Mucosa of descending colon (tissue), 3 donors: ENCODE measurements at places on chromosomes 6 and 20.

DNA sequence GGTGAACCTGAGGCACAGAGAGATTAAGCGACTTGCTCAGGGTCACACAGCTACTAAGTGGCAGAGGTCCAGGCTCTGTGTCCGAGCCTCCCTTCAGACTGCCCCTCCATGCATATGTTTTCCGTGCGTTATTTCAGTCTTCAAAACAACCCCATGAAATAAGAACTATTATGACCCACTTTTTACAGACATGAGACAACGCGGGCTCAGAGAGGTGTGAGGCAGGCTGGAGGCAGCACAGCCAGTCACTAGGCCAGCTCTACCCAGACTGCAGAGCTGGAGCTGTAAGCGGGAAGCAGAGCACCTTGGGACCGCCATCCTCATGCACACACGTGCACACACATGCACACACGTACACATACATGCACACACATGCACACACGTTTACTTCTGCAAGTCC, 62.3 kb downstream of the PSMG4 start:
- no peak for DNase-seq

DNA sequence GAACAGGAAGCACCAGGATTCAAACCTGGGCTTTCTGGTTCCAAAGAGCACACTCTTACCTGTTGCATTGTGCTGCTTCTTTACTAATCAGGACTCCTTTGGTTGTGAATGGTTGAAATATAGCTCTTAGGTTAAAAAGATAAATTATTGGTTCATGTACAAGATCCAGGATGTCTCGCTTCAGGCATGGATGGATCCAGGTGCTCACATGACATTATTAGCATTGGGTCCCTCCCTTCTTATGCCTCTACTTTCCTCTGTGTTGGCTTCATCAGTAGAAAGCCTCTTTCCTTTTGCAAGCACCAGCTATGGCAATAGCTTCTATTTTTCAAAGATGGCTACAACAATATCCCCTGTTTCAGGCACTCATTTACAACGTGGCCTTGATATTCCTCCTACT, 217.7 kb upstream of the SULF2 start:
- DNase-seq = no peak

DNA sequence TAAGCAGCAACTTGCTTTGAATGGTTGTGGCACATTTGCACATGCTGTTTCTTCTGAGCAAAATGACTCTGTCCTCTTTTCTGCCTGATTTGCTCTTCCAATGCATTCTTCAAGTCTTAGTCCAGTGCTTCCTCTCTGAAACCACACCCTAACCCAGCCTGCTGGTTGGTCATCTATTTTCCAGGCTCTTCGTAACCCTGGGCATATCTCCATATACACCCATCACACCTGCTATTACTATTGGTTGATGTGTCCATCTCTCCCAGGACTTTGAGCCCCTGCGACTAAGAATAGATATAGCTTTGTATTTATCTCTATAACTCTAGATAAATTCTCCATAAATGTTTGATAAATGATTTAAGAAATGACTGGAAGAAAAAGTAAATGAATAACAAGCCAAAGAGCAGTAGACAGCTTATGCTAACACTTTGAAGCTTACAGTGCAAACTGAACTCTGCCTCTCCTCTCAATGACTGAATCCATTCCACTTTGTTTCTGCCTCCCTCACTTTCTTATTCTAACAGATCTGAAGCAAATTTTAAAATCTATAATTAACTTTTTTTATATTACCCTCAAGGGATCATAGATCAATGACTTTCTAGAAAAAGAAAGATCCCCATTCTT, 59.7 kb upstream of the NT5E start:
- no peak for DNase-seq

GRCh38 chr20:63736893-63737694, 630 bp downstream of the LIME1 start:
- peak; percentile 80 for DNase-seq

DNA sequence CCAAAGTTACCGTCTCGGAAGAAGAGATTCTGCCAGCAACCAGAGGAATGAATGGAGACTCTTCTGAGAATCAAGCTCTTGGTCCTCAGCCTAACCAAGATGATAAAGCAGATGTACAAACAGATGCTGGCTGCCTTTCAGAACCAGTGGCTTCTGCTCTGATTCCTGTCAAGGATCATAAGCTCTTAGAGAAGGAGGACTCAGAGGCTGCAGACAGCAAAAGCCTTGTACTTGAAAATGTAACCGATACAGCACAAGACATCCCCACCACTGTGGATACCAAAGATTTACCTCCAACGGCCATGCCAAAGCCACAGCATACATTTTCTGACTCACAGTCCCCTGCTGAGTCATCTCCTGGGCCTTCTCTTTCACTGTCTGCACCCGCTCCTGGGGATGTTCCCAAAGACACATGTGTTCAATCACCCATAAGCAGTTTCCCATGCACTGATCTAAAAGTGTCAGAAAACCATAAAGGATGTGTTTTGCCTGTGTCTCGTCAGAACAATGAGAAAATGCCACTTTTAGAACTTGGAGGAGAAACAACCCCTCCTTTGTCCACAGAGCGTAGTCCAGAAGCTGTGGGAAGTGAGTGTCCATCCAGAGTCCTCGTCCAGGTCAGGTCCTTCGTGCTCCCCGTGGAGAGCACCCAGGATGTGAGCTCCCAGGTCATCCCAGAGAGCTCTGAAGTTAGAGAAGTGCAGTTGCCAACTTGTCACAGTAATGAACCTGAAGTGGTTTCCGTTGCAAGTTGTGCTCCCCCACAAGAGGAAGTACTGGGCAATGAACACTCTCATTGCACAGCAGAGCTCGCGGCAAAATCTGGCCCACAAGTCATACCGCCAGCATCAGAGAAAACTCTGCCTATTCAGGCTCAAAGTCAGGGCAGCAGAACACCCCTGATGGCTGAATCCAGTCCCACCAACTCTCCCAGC, 109.6 kb downstream of the RTN4IP1 start:
- DNase-seq = peak; percentile 78

DNA sequence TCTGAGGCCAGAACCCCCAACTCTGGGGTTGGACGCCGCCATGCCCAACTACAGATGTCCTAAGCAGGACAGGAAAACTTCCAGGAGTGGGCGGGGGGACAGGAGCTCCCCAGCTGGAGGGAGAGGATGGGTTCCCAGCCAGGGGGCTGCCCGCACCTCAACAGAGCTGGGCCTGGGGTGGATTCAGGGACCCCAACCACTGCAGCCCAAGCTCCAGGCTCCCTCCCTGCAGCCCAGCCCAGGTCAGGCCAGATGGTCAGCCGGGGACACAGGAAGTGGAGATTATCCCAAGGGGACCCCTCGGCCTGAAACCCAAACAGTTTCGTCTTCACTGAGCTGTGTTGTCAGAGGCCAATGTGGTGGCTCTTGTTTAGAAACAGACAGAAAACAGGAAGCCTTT, 9.4 kb downstream of the LAMA5 start:
- no peak for DNase-seq

- DNase-seq = no peak
These were observed 3.8 kb downstream of the RIPOR2 start for GRCh38 chr6:24931718-24932691.

DNA sequence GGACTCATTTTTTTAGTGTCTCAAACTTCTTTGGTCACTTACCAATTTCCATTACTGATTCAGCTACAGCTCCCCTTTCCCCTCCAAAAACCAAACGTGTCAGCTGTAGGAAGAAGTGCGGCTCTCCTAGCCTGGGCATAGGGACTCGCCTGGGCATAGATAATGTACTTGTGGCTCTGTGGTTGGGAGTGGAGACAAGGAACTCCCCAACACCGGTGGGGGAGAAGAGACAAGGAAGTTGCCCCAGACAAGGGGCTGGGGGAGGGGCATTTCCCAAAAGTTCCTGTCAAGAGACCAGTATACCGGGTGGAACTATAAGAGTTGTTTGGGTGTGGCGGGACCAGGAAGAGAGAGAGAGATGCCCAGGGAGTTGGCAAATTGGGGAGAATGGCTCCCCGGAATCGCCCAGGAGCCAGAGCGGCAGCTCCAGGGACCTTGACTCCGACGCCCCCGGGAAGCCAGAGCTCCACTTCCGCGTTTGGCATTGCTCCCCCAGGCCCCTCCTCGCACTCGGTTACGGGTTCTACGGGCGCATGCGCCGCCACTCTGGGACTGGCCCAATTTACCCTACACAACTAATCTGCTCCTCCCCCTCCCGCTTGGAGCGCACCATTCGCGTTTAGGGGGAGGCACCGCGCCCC, 871 bp upstream of the ZFAND3 start:
- peak; percentile 99 for DNase-seq

- no peak for DNase-seq
These were observed 6.6 kb upstream of the EEF1E1 start for GRCh38 chr6:8108759-8109539.

GRCh38 chr20:25061821-25062530, 4.0 kb upstream of the ACSS1 start:
- DNase-seq = no peak

- DNase-seq = no peak
These were observed 33.3 kb downstream of the GABRR2 start for GRCh38 chr6:89281779-89282246.

- DNase-seq = no peak
These were observed 26.0 kb upstream of the CCND3 start for GRCh38 chr6:41967312-41968287.

DNA sequence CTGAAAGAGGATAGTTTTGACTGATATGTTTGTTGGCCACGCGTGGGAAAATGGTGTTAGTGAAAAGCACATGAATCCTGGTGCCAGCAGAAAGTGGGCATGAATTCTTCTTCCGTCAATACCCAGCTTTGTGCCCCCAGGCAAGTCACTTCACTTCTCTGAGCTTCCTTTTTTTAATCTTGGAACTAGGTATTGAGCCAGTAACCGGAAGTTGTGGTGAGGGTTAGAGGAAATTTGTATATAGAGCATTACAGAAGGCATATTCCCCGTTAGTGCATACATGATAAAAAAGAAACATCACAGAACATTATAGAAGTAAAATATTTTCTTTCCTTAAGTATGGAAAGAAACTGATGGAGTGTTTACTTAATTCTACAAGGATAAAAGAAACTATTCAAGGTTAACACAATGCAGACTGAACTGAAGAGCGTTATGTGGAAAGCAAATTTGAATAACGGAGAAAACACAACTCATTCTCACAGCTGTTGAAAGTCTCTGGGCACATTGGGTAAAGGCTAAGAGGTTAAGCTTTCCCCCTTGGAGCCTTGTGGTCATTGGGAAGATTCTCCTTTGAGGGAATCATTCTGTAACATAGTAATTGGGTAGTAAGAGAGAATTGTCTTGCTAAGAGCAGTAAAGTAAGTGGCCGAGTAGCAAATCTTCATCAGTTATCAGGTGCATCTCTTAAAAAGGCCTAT, 223.1 kb downstream of the BCAS1 start:
- DNase-seq = no peak

DNA sequence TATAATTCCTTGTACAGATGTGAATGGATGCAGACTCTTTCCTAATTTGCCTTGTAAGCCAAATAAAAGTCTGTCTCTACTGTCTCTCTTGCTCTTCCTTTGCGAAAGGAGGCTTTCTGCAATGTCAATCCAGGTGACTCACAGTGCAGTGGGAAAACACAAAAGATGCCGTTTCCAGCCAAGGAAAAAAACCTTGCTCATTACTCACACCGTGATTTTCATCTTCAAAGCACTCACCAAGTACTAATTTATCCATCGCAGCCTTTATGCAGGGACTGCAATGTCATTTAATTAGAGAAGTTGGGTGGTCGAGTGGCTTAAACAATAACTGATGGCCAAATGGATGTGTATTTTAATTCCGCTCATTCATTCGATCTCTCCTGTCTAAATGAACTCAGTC, 23.8 kb downstream of the SAYSD1 start:
- DNase-seq = no peak

GRCh38 chr6:104509355-104509754, 350.4 kb downstream of the HACE1 start:
- DNase-seq = no peak

GRCh38 chr20:46740214-46740609, 30.8 kb downstream of the SLC2A10 start:
- DNase-seq = no peak

DNA sequence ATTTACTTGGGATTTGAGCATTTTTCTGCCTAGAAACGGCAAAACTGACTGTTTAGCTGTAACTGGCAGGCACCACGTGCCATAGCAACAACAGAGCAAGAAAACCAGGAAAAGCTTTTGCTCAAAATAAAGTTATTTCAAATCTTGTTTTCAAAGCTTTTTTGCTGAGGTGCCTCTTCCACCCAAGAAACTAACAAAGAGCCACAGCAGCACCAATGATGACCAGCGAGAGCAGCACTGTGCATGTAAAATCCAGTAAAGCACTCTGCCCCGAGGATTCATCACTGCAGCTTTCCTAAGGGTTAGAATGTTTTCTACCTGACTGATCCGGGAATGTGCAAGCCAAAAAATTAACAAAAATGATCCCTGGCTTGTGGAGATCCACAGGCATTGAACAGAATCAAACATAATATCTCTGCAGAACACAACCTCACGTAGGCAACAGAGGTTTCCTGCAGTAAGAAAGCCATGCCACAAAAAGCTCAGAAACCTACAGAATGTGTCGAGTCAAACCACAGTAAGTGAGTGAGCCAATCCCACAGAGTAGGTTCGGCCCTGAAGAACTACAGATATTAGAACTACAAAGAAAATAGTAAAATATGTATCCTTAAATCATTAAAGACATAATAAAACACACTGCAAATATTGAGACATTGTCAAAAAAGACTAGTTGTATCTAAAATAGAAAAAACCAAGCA, 7.4 kb upstream of the ULBP3 start:
- no peak for DNase-seq

GRCh38 chr20:45918182-45918737, 6.3 kb upstream of the PLTP start:
- no peak for DNase-seq

GRCh38 chr6:130000526-130001421, 17.6 kb upstream of the L3MBTL3 start:
- no peak for DNase-seq

DNA sequence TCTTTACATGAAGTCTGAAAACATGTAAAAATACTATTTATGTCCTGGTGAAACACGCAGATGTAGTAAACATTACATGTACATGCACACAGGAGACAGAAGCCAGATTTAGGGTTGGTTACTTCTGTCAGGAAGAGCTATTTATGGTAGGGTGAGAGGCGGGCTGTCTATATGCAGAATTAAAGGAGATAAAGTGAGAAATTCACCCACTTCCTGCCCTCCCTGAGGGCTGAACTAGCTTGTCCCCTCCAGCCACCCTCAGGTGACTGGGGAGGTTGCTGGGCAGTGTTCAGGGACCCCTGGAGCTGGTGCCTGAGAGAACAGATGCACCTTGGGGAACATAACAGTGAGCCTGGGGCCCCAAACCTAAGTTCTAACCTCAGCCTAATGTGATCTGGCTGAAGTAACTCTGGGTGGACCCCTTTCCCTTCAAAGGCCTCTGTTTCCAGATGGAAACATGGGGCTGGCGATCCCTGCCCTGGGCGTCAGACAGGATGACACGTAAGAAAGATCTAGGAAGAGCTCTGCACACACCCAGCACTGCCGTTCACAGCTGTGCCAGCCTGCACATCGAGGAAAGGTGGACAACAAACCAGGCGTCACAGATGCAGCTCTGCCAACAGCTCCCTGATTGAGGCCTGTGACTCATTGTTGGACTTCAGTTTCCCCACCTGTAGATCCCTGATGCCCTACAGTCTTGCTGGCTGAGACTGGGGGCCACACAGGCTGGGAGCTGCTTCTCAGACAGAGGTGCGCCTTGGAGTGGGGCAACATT, 1.3 kb downstream of the PI16 start:
- no peak for DNase-seq

- DNase-seq = no peak
These were observed 14.0 kb upstream of the LRRN4 start for GRCh38 chr20:6067763-6068318.
